EL (cell line): ENCODE measurements at places on chromosomes 6 and 20.

- no peak for DNase-seq
Observed at GRCh38 chr6:97019315-97019714, 94.8 kb downstream of the KLHL32 start.

- no peak for DNase-seq
Observed at GRCh38 chr6:7692453-7692784, 33.5 kb upstream of the BMP6 start.

DNA sequence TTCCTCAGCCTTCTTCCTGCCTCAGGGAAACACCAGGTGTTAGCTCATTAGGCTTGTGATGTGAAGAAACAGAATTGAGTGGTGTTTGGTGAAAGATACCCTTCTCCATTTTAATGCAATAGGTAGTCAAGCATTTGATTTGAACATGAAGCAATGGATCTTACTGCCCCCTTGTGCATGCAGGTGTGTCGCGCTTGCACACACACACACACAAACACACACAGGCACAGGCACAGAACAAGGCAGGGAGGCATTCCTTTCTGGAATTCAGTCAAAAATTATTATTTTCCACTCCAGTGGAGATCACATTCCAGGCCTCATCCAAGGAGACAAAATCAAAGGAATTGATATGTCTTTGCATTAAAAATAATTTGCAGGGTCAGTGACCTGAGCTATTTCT is 667.0 kb upstream of the MARCKS start:
- DNase-seq, result no peak

- no peak for DNase-seq
Observed at GRCh38 chr6:41784581-41785171, 2.8 kb upstream of the TOMM6 start.

- DNase-seq, result peak; percentile 78
Observed at GRCh38 chr6:45504947-45505346, 127.2 kb upstream of the SUPT3H start.

GRCh38 chr6:114342086-114342825 is 567 bp downstream of the HS3ST5 start:
- DNase-seq, result no peak

DNA sequence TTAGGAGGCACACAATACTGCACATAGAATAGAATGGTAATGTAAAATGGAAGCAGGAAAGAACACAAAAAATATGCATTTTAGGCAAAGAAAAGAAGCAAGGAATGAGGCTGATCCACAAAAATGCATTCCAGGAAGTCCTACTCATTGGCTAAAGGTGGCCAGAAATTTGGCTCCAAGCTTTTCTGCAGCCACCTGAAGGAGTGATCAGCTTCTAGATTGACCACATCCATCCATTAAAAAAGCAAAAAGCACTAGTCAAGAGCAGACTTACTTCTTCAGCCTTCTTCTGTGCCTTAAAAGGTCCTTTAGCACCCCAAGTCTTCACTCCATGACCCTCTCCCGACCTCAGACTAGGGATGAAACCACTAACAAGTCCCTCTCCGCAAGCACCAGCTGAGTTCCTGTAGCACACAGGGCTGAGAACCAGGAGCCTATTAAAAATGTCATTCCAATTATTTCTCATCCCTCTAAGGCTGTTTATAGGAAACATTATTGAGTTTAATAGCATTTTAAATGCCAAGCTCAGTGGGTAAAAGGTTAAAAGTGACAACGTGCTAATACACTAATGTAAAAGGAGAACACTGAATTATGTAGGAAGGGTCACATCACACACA is 36.5 kb downstream of the TRAM2 start:
- peak; percentile 73 for DNase-seq

DNA sequence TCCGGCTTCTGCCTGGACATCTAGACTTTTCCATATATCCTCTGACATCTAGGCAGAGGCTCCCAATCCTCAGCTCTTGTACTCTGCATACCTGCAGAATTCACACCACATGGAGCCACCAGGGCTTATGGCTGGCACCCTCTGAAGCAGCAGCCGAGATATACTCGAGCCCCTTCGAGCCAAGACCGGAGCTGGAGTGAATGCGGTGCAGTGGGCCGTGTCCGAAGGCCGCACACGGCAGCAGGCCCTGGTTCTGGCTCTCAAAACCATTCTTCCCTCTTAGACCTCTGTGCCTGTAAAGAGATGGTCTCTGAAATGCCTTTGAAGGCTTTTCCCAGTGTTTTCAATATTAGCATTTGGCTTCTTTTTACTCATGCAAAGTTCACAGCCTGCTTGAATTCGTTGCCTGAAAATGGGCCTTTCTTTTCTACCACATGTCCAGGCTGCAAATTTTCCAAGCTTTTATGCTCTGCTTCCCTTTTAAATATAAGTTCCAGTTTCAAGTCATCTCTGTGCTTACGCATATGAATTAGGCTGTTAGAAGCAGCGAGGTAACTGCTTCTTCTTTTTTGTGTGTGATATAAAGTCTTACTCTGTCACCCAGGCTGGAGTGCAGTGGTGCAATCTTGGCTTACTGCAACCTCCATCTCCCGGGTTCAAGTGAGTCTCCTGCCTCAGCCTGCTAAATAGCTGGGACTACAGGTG is 3.8 kb upstream of the SIRPB1 start:
- DNase-seq, result no peak

- no peak for DNase-seq
Observed at GRCh38 chr6:150230164-150230561, 87.3 kb downstream of the PPP1R14C start.

DNA sequence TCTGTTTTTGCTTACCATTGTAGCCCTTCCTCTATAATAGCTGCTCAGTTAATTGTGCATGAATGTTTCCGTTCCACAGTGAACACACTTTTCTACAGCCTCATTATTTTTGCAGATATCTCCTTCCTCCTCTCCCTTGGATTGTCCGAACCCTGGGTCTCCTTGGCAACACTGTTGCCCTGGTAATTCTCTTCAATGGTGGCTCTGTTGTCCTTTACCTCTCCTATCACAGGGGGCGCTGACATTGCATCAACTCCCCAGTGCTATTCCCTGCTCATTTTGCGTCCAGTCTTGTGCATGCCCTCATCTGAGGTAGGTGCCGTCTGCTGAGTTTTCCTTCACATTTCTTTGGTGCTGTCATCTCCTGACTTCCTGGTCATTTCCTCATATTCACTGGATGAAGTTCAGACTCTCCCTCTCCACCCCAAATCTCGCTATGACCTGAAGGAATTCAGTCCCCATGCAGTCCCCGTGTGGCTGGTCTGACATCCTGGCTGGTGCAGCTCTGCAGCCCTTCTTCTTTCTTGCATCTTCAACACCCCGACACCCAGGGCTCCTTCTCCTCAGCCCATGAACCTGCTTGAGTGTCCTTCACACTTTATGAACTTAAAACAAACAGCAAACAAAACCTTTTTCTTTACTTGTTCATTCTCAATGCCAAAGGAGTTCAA is 21.1 kb downstream of the PHACTR2 start:
- no peak for DNase-seq

DNA sequence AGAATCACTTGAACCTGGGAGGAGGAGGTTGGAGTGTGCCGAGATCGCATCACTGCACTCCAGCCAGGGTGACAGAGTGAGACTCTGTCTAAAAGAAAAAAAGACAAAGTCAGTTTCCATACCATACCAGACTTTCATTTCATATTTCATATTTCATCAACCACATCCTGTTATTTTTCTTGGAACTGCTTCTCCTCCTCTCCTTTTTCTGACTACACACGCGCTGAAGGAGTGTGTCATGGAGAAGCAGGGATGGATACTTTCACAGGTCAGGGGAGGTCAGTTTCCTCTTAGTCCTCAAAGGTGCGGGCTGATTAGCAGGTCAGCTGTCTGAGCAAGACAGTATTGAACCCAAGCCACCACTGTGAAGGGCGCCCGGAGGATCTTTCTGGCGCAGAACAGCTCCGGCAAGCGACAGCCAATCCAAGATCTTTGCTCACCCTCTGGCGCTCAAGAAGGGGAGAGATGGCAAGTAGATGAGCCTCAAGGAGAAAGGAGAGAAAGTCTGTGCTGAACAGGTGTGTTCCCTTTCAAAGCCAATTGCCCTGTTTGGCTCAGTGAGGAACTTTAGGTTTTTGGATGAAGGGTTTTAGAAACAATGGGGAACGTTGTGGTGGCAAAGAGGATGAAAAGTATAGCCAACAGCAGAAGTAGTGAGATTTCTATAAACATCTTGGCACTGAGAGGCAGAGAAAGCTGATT is 18.9 kb upstream of the SYNJ2 start:
- DNase-seq, result peak; percentile 73

- peak; percentile 48 for DNase-seq
Observed at GRCh38 chr20:11769825-11770224, 147.9 kb upstream of the BTBD3 start.

DNA sequence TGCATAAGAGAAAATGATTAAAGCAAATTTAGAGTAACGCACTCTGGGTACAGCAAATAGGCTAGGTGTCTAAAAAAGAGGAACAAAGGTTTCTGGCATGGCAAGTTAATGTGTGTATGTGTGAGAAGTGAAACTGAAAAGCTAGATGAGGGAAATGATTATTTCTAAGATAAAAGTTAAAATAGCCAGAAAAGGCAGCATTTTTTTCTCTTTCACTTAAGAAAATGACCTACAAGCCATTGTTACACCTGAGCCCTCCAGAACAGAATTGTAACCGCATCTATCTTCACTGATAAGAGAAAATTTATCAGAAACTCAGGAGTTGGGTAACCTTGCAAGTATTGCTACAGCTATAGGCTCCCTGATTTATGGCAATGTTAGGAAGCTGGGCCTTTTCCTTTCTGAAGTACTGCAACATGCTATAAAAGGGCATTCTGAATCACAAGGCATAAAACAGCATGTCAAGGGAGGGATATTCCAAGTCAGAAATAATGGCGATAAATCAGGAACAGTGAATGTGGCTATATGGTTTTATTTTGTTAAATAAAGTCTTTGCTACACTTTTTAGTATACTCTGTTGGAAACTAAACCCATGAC is 395.3 kb downstream of the TBC1D32 start:
- no peak for DNase-seq

- DNase-seq, result no peak
Observed at GRCh38 chr6:93341900-93342613, 77.3 kb downstream of the EPHA7 start.

GRCh38 chr6:101011186-101011585 is 130.1 kb upstream of the ASCC3 start:
- DNase-seq, result peak; percentile 25

GRCh38 chr6:118881440-118882313 is 12.3 kb upstream of the ASF1A start:
- DNase-seq, result no peak

GRCh38 chr20:39532205-39532604 is 570.1 kb downstream of the DHX35 start:
- no peak for DNase-seq
